ENCODE measurements at places on chromosomes 3 and 15.
A peak's percentile ranks its signal among the peaks of the same experiment; 100 is the strongest.

- DNase-seq = no peak
These were observed 28.3 kb downstream of the MASP1 start for GRCh38 chr3:187263270-187263669.

DNA sequence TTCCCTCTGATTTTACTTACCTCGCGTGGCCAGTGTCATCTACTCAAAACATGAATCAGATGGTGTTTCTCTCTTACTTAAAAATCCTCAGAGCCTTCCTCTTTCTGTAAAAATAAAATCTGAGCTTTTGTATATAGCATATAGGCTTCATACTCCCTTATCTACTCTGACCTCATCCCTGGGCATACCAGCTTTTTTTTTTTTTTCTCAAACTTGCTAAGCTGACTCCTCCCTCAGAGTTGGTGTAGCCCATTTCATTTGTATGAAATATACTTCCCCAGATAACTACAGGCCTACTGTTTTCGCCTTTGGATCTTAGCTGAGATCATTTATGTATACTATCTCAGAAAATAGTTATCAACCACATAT is 648.9 kb upstream of the ALCAM start:
- no peak for DNase-seq

DNA sequence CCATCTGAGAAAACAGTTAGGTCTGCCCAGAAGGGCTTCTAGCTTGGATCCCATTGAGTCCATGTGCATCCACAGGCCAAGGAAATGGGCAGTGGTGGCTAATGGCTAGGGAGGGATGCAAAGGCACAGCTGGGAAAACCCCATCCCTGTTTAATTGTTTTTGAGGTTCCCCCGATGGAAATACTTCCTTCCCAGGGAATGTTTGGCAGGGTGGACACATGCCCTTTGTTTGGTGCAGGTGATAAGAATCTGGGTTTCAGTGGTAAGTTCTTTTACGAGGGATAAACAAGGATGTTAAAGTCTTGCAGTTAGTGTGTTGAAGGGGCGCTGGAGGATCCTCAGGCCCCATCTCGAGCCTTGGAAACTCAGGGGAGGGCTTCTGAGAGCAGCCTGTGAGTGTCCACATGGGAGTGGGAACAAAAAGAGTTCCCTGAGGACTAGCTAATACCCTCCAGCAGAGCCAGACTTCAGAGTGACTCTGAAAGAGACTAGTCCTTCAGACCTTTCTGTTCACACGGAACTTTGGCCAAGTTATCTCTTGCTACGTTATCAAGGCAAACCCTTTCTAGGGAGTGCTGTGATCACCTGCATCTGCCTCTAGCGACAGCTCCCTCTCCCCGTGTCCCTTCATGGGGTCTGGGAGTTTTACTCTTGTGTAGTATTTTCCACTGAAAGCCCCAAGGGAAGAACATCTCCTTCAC is 17.4 kb downstream of the PTPRG start:
- DNase-seq = no peak

- DNase-seq = no peak
These were observed 56.4 kb downstream of the UMPS start for GRCh38 chr3:124786511-124787241.

DNA sequence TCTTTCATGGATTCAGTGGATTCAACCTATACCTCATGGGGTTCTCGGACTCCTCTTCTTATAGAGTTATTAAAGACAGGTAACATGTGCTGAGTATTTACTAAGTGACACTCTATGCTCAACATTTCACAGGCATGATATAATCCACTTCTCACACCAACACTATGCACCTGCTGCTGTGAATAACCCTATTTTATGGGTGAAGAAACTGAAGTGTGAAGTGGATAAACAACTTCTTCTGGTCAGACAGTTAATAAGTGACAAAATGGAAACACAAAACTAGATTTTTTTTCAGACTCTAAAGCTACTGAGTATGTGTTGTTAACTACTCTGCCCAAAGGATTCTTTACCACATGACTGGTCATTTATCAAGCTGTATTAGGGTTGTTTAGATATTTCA is 403.5 kb downstream of the DIPK2A start:
- DNase-seq = no peak

- peak; percentile 94 for DNase-seq
These were observed at the start of gene BUB1B for GRCh38 chr15:40160689-40161688. Gene BUB1B, plus strand, starts transcription at chr15:40161069. Its CDS starts 152 bp downstream, at chr15:40161221.
